ENCODE measurements at places on chromosomes 1 and 21. TPM values are rescaled to one million over a fixed set of nuclear protein-coding genes. Genes with fewer than 3 reads are reported as not detected.

FCRL5 gene
- 0.07 TPM for polyA plus RNA-seq

KIAA0040 gene
- 15.9 TPM for polyA plus RNA-seq

GPR52 gene
- not detected for polyA plus RNA-seq

LCE2B gene
- polyA plus RNA-seq = not detected

OLIG2 gene
- not detected for polyA plus RNA-seq

DYNLT4 gene
- polyA plus RNA-seq = not detected

OR2T33 gene
- not detected for polyA plus RNA-seq

All from right renal pelvis (tissue), 4 donors.